Mesenteric fat pad (tissue), 1 donor: ENCODE measurements at places on chromosomes 6 and 20. TPM values are rescaled to one million over a fixed set of nuclear protein-coding genes. Genes with fewer than 3 reads are reported as not detected.

DNA sequence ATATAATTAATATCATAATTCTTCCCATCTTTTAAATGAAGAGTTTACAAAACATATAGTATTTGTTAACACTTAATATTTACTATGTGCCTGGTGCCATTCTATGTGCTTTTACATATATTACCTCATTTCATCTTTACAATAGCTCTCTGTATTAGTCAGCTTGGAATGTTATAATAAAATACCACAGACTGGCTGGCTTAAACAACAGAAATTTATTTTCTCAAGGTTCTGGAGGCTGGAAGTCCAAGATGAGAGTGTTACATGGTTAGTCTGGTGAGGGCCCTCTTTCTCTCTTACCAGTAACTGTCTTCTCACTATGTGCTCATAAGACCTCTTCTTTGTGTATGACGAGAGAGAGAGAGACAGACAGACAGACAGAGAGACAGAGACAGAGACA is 110.2 kb downstream of the NKAIN2 start:
- no peak for DNase-seq

Gene SLC52A3
- 2.2 TPM for total RNA-seq

DNA sequence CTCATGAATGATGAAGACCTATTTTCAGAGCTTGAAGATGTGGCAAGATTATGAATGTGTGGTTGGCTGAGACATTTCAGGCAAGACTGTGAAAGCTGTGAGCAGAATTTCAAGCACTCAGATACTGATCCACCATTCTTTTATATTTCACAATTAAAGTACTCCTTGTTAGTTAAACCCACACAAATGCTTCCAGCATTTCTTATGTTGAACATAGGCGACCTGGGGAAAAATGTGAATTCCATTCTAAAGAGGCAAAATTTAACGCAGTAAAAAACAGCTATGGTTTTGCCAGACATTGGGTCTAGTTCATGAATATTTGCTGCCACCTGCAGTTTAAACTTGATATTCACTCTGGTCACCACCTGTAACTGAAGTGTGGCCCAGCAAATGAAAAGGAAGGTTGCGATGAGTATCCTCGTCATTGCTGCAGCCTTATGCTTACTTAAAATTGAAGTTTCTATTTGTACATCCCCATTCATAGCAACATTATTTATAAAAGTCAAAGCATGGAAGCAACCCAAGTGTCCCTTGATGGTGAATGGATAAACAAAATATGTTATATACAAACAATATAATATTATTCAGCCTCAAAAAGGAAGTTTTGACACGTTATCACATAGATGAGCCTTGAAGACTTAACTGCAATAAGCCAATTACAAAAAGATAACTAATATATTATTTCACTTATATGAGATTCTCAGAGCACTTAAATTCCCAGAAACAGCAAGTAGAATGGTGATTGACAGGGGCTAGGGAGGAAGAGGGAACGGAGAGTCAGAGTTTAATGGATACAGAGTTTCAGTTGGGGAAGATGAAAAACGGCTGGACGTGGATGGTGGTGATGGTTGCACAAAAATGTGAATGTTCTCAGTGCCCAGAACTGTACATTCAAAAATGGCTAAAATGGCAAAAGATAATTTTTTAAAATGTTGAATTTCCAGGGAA is 32.4 kb upstream of the FAM184A start:
- no peak for DNase-seq

Gene CAP2
- total RNA-seq: 9.3 TPM

Gene C4B
- total RNA-seq: 32.7 TPM

- no peak for DNase-seq
Observed at GRCh38 chr6:29696147-29697125, 15.5 kb upstream of the ZFP57 start.

DNA sequence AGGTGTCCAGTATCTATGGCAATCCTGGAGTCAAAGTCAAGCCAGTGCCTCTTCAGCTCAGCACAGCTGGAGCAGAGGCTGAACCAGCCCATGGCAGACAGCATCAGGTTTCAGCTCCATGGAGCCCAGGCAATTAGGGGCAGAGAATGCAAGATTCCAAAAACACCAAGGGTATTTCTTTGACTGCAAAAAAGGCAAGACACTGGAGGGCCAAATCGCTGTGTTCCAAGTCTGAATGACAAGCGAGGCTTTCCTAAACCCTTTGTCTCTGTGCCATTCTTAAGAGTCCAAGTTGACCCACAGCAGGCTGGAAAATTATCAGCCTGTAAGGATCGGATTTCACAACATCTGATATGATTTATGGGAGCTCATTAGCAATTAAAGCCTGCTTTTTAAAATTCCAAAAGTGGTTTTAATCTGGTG is 49.7 kb upstream of the TGM3 start:
- DNase-seq: no peak

Gene DAAM2
- 83.8 TPM for total RNA-seq

Gene PREP
- 35.8 TPM for total RNA-seq

DNA sequence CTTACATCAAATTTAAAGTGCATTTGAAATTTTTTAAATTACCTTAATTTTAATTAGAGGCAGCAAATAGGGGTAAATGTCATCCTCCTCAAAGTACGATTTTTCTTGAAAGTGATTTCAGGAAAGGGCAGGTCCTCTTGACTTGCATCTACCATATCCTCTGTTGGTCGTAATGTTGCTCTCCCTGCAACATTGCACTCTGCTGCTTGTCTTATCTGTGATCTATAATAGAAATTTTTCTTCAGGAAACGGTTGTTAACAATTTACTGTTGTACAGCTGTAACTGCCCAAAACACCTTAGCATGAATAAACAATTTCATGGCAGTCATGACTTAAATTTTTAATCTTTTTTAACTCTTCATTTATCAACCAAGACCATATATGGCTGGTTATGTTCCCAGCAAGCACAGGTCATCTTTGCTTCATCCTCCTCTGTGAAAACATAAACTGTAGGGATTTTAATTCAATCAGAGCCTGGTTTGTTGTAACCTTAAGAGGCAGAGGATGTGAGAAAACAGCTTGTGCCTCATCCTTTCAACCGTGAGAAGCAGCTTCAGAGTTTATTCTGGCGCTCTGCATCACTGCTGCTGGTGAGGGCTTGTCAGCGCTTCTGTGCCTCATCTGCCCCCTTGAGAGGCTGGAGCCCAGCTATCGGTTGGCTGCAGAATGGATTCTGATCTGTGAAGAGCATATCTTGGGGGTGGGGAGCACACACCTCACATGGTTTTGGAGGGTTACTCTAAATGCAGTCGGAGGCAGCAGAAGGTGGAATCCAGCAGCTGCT is 56.0 kb downstream of the CTNNBL1 start:
- no peak for DNase-seq

GRCh38 chr20:10625641-10626040 is 48.2 kb downstream of the JAG1 start:
- DNase-seq: no peak

Gene XKR7
- total RNA-seq: not detected

DNA sequence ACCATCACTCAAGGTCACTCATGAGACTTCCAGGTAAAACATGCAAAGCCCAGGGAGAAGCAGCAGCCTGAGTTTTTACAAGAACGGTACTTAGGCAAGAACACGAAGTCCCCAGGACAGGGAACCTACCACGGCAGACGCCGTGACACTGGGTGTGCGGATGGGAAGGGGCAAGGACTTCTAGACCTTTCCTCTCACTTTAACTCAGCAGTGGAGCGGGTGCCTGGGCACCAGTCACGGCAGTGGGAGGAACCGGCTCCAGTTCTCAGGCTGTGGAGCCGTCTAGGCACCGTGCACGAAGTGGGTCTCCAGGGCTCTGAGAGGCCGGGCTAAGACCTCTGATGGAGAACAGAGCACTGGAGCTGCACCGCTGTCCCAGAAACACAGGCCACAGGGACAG is 2.5 kb downstream of the ZBTB46 start:
- DNase-seq: no peak
